Activated naive CD8-positive, alpha-beta T cell treated with anti-CD3 and anti-CD28 coated beads for 36 hours (primary cell): ENCODE measurements at places on chromosomes 1 and 21.
A peak's percentile ranks its signal among the peaks of the same experiment; 100 is the strongest.

- peaks cover 16% of the 10 kb centered on the region for H3K36me3 ChIP-seq
- H3K4me3 ChIP-seq: no peak within 1 kb of the TSS
- peaks cover 72% of the 10 kb centered on the region for H3K27me3 ChIP-seq
- peaks cover 17% of the 10 kb centered on the region for H3K4me1 ChIP-seq
These were observed at the start of gene ACTA1 for GRCh38 chr1:229434005-229434640. Gene ACTA1 (minus strand): TSS chr1:229434094. CDS start chr1:229433115, 979 bp downstream.

DNA sequence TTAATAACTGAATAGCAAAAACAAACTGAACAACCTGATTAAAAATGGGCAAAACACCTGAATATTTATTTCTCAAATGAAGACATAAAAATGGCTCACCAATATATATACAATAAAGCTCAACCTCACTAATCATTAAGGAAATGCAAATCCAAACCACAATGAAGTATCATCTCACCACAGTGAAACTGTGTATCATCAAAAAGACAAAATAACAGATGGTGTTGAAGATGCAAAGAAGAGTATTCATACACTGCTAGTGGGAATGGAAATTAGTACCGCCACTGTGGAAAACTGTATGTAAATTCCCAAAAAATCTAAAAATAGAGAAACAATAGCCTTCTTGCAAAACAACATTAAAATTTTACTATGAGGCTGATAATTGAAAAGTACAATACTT lies 1660.1 kb upstream of the B3GALT2 start:
- H3K36me3 ChIP-seq: no peaks in the 10 kb centered on the region
- H3K27ac ChIP-seq: no peak overlapping the region
- no peaks in the 10 kb centered on the region for H3K4me1 ChIP-seq

- peak overlapping the region; percentile 1 for H3K27ac ChIP-seq
- no peak overlapping the region for H3K4me3 ChIP-seq
- no peaks in the 10 kb centered on the region for H3K27me3 ChIP-seq
- H3K36me3 ChIP-seq: peaks cover 55% of the 10 kb centered on the region
- no peak for DNase-seq
These were observed 26.1 kb upstream of the SLAMF6 start for GRCh38 chr1:160548960-160549664.

DNA sequence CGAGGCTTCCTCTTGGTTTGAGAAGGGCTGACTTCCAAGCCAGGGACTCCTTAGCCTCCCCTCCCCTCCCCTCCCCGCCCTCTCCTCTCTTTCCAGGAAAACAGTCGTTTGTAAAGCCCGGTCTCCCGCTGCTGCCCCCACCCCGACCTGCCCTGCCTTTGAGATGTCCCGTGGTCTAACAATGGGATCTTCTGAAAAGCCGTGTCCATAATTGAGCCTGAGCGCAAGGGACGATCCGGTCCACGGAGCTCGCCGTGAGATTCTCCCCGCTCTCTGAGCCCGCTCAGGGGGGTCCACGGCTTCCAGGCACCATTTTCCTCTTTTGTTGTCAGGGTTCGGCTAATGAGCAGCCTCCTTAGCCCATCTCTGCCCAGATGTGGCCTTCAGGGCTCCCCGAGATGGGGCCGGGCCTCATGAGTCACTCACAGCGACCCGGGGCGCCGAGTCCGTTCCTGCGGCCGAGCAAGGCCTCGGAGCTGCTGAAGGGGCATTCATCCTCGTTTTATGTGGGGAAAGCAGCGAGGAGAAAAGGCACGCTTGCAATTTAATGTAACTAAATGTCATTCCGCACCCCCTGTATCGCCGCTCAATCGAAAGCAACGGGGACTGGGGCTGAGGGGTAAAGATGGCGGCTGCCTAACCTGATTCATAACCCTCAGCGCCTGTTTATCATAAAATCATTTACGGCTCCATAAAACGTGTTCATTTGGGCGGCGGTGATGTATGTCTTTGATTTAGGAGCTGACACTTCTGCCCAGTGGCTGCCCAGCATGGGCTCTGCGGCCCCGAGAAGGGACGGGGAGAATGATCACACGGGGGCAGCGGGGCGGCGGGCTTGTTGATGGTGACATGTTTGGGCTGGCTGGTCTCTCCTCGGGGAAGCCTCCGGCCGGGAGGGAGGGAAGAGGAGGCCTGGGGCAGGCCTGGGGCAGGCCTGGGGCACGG lies 232.6 kb upstream of the C1orf174 start:
- H3K27me3 ChIP-seq: peaks cover 15% of the 10 kb centered on the region
- no peaks in the 10 kb centered on the region for H3K4me1 ChIP-seq
- no peak overlapping the region for H3K4me3 ChIP-seq
- no peak overlapping the region for H3K27ac ChIP-seq
- H3K36me3 ChIP-seq: no peaks in the 10 kb centered on the region

GRCh38 chr1:41101076-41101475 lies 79.6 kb upstream of the SLFNL1 start:
- peaks cover 3% of the 10 kb centered on the region for H3K4me1 ChIP-seq
- peaks cover 4% of the 10 kb centered on the region for H3K36me3 ChIP-seq
- H3K27ac ChIP-seq: no peak overlapping the region
- no peak for DNase-seq
- no peaks in the 10 kb centered on the region for H3K27me3 ChIP-seq

GRCh38 chr1:171865106-171865505 lies 23.8 kb downstream of the DNM3 start:
- no peak overlapping the region for H3K4me3 ChIP-seq
- no peaks in the 10 kb centered on the region for H3K36me3 ChIP-seq
- H3K4me1 ChIP-seq: no peaks in the 10 kb centered on the region
- no peak for DNase-seq
